ENCODE measurements at places on chromosomes 4 and X.

DNA sequence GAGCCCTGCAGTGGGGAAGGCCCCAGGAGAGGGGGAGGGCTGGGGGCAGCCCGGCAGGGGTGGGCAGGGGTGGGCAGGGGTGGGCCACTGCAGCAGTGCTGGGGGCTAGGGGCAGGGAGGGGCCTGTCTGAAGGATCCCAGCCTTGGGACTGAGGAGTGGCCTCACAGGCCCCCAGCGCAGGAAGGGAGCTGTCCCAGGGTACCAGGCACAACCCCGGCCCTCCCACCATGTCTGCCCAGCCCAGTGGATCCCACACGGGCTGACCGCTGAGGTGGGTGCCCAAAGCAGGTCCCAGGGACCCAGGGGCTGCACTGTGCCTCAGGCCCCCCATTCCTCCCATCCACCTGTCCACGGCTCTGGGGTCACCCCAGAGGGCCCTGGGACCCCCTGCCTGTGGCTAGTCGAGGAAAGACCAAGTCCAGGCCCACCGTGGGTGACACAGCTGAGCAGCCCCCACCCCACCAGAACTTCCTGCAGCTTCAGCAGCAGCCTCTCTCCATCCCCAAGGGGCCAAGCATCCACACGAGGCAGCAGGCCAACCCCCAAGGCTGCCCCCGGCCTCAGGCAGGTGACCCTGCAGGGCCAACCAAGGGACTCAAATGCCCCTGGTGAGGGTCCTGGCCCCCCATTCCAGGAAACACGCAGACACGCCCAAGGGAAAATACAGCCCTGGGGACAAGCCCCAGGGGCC lies 46.4 kb downstream of the FAM53A start:
- no peak for DNase-seq

DNA sequence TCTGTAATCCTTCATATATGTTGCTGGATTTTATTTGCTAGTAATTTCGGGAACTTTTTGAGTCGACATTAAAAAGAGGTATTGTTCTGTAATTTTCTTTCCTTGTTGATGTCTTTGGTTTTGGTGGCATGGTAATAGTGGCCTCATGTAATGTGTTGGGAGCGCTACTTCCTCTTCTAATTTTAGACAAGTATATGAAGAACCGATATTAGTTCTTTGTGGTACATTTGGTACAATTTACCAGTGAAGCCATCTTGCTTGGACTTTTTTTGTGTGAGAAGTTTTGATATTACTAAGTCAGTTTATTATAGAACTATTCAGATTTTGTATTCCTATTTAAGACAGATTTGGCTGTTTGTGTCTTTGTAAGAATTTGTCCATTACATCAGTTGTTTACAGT lies 669.2 kb upstream of the AADAT start:
- DNase-seq, result no peak

DNA sequence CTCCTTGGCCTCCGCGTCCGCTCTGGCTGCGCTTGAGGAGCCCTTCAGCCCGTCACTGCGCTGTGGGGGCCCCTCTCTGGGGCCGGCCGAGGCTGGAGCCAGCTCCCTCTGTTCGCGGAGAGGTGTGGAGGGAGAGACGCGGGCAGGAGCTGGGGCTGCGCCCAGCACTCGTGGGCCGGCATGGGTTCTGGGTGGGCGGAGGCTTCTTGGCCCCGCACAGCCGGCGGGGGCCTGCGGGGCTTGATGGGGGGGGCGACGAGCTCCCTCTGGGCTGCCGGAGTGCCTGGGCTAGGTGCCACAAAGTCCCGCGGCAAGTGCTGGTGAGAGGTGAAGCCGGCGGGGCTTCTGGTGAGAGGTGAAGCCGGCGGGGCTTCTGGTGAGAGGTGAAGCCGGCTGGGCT lies 61.9 kb downstream of the ANKRD50 start:
- no peak for DNase-seq

DNA sequence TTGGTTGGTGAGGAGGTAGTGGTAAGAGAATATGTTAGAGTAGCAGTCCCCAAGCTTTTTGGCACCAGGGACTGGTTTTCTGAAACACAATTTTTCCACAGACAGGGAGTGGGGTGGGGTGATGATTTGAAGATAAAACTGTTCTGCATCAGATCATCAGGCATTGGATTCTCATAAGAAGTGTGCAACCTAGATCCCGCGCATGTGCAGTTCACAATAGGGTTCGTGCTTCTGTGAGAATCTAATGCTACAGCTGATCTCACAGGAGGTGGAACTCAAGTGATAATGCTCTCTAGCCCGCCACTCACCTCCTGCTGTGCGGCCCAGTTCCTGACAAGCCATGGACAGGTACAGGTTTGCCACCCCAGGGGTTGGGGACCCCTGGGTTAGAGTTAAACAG lies 423.3 kb downstream of the GPAT3 start:
- no peak for DNase-seq

DNA sequence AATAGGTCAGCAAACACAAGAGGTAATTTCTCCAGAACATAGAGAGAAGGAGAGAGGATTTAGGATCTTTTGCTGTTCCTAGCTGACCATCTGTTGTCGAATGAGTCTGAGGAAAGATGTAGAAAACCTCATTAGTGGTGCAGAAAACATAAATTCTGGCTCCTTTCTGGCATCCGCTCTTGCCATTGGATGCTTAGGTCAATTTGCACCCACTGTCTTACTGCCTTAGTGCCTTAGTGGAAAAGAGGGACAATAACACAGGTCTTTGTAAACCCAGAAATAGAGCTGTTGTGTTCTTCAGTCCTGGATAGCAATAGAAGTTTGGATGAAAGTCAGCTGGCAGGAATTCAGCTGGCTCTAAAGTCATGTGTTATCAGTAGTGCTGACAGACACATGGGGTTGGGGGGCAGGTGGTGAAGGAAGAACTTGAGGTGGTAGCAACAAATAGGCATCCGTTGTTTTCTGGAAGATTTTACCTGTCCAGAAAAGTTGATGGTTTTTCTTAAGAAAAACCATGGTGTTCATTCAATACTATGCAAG lies 78.2 kb downstream of the GLRA2 start:
- DNase-seq, result no peak

DNA sequence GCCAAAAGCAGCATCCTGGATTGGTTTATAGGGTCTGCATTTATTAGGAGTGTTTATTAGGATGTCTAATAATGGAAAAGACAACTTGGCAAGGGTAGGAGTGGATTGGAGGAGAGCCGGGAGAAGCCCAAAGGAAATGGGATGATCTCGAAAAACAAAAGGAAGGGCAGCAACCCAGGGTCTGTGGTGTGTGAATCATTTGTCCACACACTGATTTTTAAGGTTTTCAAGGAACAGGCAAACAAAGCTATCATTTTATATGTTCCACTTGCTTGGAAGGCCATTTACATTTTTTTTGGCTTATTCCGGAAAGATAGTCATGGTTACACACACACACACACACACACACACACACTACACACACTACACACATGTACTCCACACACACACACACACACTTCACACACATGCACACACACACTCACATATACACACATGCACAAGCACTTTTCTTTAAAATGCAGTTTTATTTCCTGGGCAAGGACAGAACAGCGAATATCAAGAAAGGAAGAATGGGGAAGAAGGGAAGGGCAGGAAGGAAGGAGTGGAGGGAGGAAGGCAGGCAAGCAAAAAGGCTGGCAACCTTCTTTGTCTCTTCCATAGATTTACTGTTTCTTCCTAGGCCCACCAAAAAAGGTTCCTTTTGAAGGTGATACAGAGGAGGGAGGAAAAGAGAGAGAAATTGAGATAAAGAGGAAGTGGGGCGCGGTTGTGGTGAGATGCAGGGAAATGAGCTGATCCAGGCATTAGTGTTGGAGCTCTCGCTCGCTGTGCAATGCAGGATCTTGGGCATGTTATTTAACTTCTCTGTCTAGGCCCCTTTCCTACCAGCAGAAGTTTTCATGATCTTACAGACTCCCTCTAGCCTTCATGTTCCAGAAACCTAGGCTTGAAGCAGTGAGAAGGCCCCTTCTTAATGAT lies 88.6 kb upstream of the MAML3 start:
- DNase-seq, result no peak

- DNase-seq, result no peak
Observed at GRCh38 chr4:121100093-121100775, 27.9 kb upstream of the NDNF start.

DNA sequence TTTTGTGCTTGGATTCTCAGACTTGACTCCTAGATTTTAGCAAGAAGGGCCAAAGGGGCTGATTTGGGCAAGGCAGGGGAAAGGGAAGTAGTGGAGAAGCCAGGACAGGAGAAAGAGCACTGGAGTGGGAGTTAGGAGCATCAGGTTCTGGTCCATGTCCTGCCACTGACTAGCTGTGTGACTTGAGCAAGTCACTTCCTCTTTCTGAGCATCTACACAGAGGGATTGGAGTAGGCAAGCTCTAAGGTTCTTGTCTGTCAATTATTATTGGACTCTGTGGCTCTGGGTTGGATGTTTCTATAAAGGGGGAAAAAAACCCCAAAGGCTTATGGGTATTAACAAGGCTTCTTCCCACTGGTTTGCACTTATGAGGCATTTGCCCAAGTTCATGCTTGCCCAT lies 24.4 kb downstream of the PLAC1 start:
- DNase-seq, result no peak

GRCh38 chr4:42309361-42310260 lies 87.7 kb upstream of the SHISA3 start:
- no peak for DNase-seq

DNA sequence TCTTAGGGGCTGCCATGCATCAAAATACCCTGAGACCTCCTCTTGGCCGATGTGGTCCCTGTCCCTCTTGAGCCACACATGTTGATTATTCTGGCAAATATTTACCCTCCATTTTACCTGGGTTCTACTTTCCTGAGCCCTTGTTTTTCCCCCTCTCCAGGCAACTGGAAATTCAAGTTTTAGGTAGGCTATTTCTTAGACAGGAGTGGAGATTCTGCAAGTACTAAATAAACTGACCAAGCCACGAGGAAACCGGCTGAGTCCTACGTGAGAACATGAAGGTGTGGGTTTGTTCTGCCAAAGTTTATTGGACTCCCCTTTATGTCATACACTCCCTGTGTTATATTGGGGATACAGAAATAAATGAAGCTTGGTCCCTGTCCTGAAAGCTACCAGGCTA lies 88.1 kb downstream of the RTL5 start:
- no peak for DNase-seq

- DNase-seq, result no peak
Observed at GRCh38 chr4:6595897-6596537, 21.0 kb downstream of the MAN2B2 start.

DNA sequence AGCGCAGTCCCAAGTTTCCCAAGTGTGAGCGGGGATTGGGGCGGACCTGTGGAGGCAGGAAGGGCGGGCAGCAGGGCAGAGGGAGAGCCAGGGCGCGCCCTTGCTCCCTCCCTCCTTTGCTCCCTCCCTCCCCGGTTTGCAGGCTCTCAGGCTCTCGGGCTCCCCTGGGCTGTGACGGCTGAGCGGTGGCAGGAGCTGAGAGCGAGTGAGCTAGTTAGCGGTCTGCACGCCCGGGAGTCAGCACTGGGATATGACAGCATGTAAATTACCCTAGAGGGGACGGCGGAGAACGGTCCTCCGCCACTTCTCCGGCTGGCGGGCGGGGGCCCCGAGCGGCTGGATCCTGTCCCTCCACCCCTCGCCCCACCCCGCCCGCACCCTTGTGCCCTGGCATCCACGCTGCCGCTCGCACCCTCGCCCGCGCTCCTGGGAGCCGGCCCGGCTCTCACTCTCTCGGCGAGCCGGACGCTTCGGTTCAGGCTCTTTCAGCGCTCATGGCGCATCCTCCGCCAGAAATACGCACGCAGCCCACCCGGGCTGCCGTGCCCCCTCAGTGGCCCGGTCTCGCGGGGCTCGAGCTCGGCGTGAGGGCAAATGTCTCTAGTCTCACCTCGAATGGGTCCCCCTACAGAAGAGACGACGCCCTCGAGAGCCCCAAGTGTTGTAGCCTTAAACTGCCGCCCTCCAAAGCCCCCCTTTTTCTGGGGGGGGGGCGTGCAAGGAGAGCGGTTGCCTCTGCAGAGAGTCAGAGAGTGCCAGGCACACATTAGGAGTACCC lies at the start of gene TSC22D3:
Gene TSC22D3 (minus strand): TSS at position 54 of the 778 bp plus-strand sequence. CDS start 368 bp downstream, outside the sequence.
- peak; percentile 74 for DNase-seq

DNA sequence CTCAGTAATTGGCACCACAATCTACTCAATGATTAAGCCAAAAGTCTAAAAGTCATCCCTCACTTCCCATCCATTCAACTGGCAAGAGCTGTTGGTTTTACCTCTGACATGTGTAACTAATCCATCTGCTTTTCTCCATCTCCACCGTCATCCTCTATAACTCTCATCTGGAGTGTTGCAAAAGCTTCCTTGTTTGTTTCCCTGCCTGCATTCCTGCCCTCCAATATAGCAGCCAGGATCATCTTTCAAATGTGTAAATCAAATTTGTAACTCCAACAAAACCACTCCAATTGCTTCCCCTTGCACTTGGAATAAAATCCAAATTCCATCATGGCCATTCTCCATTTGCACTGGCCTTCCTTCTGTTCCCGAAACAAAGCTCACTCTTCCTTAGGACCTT lies 4.3 kb upstream of the PLAC8 start:
- DNase-seq, result peak; percentile 79

- no peak for DNase-seq
Observed at GRCh38 chrX:134929808-134930207, 61.0 kb upstream of the SMIM10 start.

GRCh38 chrX:143139681-143140080 lies 114.0 kb downstream of the SPANXN4 start:
- DNase-seq, result no peak

DNA sequence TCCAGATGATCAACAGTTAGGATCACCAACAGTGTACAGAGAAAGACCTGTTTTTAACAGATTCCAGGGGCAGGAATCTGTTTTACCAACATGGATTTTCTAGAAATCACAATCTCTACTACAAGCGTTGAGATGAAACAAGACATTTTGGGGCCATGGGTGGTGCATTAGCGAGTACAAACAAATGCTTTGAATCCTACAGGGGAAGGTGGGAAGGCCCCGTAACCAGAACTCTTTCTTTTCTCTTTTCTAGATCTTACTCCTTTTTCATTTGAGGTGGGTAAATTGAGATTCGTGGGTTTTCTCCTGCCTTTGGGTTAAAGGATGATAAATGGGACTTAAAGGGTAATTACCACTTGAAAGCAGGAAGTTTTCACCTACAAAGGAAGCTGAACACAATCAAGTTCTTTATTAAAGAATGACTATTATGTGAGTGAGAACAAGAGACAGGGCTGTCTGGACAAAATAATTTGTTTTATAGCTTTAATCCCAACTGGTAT lies 189.9 kb upstream of the ANXA3 start:
- no peak for DNase-seq

DNA sequence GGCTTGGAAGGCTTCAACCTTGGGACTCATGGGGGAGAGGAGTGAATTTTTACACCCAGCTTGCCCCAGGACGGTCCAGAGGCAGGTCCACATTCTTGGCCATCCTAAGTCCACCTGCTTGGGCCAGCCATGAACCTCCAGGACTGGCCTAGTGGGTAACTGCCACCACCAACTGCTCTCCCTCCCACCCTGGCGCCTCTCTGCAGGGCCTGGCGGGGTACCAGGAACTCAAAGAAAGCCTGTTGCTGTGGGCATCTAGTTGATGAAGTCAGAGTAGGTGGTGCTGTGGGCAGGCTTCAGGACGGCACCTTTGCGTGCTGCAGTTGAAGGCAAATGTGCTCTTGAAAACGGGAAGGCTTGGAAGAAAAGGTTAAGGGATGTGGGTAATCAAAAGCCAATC lies 12.0 kb downstream of the BCOR start:
- no peak for DNase-seq

- DNase-seq, result no peak
Observed at GRCh38 chrX:135544338-135544948, 24.0 kb downstream of the INTS6L start.
